Activated CD4-positive, alpha-beta T cell treated with anti-CD3 and anti-CD28 coated beads for 1 hour (primary cell): ENCODE measurements at places on chromosomes 16 and 17.

- no peak for DNase-seq
These were observed 17.1 kb downstream of the MRM3 start for GRCh38 chr17:799261-799660.

DNA sequence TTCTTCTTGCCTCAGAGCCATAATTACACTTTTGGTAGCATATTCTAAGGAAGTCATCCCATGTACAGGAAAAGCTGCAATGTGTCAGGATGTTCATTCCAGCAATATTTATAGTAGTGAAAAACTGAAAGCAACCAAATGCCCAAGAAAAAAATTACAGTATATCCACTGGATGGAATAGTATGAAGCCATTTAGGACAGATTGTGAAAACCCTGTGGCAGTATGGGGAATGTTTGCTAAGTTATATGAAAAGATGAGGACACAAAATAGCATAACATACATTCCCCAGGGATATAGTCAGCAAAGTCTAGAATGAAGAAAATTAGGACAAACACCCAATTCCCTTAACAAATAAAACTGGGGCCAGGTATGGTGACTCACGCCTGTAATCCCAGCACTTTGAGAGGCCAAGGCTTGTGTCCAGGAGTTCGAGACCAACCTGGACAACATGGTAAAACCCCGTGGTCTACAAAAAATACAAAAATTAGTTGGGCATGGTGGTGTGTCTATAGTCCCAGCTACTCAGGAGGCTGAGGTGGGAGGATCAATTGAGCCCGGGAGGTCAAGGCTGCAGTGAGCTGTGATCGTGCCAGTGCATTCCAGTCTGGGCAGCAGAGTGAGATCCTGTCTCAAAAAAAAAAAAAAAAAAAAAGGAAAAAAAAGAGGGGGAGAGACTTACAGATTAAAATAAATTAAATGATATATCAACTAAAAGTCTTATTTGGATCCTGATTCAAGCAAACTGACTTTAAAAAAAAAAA is 2.3 kb downstream of the LRRC3C start:
- no peak for DNase-seq

DNA sequence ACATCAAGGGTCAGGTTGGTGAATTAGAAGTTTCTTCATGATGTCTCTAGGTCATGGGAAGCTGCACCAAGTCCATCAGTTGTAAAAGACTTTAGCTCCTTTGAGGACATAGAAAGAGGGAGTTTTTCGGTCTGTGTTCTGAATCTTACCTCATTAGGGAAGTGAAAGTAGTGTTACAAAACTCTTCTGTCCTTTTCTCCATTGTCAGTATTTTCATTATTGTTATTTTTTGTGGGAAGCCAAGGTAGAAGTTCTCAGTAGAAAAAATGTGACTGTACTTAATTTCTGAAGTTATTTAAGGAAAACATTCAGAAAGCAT is 24.2 kb downstream of the MAP3K3 start:
- DNase-seq = no peak

DNA sequence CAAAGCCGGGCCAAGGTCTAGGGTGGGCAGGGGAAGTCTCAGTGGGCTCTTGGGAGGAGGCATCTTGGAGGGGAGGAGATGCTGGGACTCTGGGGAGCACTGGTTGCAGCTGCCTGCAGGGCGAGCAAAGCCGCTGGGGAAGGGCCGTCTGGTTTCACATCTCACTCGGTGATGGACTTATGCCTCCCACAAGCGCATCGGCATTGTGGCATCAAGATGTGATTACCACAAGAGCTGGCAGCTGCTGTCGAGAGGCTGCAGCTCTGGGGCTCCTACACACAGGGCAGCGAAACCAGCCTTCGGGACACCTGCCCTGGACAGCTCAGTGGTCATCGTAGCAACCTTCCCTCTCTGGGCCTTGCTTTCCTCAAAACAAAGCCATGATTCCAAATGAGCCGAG is 3.1 kb upstream of the KCNJ12 start:
- DNase-seq = no peak

- DNase-seq = no peak
These were observed 203.9 kb downstream of the CEP112 start for GRCh38 chr17:65987988-65988387.

GRCh38 chr16:57721356-57722209 is 14.0 kb upstream of the KATNB1 start:
- DNase-seq = no peak

DNA sequence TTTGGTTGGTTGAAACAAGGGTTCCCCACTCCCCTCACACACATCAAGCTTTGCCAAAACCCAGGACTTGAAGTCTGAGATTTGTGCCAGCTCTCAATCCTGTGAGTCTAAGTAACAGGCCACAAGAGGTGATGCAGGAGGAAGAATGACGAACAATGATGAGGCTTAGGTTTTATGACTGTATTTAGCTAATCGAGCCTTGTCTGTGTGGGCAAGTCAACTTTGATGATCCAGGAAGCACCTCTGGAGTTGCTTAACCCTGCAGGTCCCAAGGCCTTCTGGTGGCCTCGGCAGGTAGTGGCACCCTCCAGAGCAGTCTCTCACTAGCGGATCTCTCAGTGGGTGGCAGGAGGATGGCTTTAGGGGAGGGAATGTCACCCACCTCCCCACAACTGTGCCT is 28.7 kb downstream of the CDK5RAP3 start:
- DNase-seq = no peak

DNA sequence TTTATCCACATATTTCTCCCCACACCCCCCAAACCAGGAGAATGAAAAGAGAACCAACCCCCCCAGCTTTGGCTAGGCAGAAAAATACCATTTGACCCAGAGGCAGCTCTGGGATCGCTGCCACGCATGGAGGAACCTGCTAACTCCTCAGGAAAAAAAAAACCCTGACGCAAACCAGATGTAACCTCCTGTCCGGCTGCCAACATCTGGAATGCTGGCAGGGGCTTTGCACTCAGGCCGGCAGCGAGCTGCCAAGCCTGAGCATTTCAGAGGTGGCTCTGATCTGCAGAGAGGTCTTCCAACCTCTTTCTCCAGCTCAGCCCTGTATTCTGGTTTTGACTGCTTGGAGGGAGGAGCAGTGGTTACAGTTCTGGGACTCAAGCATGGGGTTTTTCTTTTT is 8.2 kb downstream of the IGFBP4 start:
- DNase-seq = no peak

GRCh38 chr17:78166416-78166815 is 2.0 kb upstream of the SYNGR2 start:
- DNase-seq = no peak

GRCh38 chr16:19417640-19418039 is at the start of gene TMC5:
Gene TMC5, plus strand, starts transcription at chr16:19417883. Its CDS starts 22,156 bp downstream, at chr16:19440039.
- DNase-seq = no peak

DNA sequence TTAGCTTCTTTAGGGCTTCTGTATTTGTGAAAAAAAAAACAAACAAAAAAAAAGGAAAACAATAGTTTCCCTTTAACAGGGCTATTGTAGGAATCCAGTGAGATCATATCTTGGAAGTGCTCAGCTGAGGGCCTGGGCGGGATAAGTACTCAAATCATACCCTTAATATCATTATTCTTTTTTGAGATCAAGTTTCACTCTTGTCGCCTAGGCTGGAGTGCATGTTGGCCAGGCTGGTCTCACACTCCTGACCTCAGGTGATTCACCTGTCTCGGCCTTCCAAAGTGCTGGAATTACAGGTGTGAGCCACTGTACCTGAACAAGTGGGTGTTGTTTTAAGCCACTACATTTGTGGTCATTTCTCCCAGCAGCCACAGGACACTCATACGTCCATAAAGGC is 87.0 kb downstream of the CDH13 start:
- DNase-seq = no peak

- peak; percentile 44 for DNase-seq
These were observed 8.5 kb upstream of the ZC3H18 start for GRCh38 chr16:88561485-88562359.

DNA sequence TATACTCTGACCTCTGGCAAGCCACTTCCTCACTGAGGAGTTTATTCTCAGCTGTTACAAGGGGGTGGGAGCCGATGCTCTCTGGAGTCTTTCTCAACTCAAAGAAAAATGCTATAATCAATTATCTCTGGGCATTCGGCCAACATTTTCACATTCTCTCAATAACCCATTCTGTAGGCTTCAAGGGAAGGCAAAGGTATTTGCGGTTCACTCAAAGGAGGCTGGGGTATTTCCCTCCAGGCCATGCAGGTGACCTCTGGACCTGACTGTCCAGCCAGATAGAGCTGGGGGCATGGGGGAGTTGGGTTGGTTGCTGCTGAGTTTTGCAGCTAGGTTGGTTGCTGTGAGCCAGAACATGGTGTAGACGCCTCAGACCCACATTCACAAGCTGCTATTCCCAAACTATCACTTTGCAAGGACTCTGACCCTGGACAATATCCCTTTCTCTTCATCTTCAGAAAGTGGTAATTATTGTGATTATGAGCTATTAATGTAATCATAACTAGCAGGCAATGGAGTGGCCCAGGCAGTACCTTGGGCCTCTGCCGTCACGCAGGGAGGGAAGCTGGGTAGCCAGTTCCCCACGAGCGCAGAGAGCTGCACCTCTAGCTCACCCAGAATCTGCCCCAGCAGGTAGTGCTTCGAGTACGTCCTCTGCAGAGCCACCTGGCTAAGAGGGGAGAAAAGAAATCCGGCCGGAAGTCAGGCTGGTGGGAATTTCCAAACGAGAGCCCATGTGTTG is 42.1 kb downstream of the AIPL1 start:
- no peak for DNase-seq

GRCh38 chr17:81518113-81518784 is 5.7 kb upstream of the ACTG1 start:
- DNase-seq = no peak

- DNase-seq = no peak
These were observed 3.5 kb upstream of the UBALD2 start for GRCh38 chr17:76261421-76262215.
